ENCODE measurements at places on chromosomes 6 and 20. TPM values are rescaled to one million over a fixed set of nuclear protein-coding genes. Genes with fewer than 3 reads are reported as not detected.

DNA sequence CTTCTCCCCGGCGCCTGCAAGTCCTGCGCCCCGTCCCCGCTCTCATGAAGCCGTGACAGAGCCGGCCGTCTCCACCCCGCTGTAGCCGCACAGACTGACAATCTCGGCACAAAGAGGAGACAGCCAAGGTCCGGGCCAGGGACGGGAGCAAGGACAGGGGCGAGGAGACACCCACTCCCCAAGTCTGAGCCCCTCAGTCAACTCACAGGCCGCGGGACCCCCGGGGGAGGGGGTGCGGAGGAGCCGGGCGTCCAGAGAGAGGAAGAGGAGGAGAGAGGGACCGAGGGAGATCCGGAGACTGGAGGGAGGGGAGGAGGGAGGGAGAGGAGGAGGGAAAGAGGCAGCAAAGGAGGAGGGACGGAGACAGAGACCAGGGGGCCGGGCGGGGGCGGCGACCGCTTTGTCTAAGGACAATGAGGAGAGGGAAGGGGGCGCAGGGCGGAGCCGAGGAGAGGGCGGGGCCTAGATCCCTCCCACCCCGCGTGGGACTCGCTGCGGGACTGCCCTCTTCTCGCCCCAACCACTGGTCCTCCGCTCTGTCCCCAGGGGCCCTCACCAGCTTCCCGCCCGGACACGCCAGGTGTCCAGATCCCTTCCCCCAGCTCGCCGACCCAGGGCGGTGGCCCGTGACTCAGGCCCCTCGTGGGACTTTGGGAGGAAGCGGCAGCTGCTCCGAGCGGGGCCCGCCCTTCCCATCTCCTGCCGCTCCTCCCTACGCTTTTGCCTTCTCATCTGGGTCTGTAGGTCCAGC, 638 bp upstream of the PPP1R18 start:
- H3K36me3 ChIP-seq = no peaks in the 10 kb centered on the region
- peaks cover 64% of the 10 kb centered on the region for H3K4me1 ChIP-seq
- peak overlapping the region; percentile 90 for H3K4me3 ChIP-seq
- peak; percentile 88 for DNase-seq

DNA sequence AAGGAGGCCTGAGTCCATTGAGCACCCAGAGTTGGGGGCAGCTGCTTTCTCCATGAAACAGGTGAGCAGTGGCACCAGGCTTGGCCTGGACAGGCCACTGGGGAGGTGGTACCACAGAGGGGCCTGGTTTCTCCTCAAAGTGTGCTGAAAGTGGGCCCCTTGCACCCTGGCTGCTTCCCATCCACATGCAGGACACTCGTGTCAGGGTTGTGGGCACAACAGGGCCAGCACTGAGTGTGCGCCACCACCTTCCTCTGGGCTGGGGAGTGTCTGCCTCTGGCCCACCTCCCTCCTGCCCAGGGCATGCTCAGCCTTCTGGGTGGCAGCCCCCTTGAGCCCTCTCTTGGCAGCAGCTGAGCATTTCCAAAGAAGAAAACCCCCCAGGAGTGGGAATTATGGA, 5.2 kb upstream of the SLC22A1 start:
- no peaks in the 10 kb centered on the region for H3K36me3 ChIP-seq
- H3K27me3 ChIP-seq = no peaks in the 10 kb centered on the region
- peaks cover 4% of the 10 kb centered on the region for H3K4me1 ChIP-seq
- no peak overlapping the region for H3K27ac ChIP-seq
- no peak for DNase-seq

The ARFGEF3 gene
- 3.2 TPM for total RNA-seq

The BPI gene
- total RNA-seq = not detected

Data from neural progenitor cell (in vitro differentiated cells).